ENCODE measurements at places on chromosomes 3 and 15. TPM values are rescaled to one million over a fixed set of nuclear protein-coding genes. Genes with fewer than 3 reads are reported as not detected.

GRCh38 chr3:37540786-37541185 is 320.9 kb upstream of the CTDSPL start:
- DNase-seq: no peak

- DNase-seq: no peak
These were observed 10.9 kb upstream of the RTP1 start for GRCh38 chr3:187186375-187186774.

- no peak for DNase-seq
These were observed 629.1 kb downstream of the MECOM start for GRCh38 chr3:169034401-169034800.

DNA sequence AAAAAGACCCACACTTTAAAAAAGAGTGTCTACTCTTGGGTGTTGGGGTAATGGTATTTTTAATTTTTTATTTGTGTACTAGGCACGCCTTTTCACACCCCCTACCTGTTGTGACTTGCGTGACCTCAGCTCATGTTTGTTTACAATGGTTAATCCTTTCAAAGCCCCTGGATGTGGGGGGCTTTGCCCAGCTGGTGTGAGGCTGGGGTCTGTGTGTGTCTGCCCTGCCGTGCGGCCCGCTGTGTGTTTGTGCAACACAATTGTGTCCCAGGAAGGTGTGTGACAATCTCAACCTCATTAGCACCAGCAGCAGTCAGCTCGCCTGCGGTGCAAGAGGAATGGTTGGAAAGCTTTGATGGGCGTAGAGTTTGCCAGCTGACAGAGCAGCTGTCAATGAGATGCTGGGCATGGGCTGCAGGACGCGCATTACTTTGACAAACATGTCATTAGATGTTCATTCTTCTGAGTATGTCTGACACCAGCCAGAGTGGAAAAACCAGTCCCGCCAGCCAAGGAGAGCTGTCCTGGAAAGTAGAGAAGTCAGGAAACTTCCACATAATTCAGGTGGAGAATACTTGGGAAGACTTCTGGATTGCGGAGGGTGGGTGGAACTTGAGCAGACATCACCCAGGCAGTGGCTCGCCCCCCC is 9.6 kb downstream of the LRRK1 start:
- no peak for DNase-seq

DNA sequence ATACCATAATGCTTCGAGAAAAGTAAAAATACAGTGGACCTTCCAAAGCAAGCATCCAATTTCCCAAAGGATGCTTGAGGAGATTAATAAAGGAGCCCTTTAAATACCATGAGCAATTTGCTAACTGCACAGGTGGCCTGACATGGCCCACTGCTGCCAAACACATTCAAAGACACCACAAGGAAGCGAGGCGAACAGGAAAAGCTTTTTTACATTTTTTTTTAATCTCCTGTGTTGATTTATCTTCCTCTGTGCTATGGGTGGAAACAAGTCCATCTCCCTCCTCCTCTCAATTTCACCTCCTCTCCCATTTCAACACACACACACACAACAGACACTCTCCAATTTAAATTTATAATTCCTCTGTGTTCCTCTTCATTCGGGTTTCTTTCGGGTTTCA is 243.4 kb downstream of the IGSF11 start:
- no peak for DNase-seq

- no peak for DNase-seq
These were observed 26.2 kb downstream of the LARP6 start for GRCh38 chr15:70827721-70828120.

- DNase-seq: no peak
These were observed 3.8 kb upstream of the GABRR3 start for GRCh38 chr3:98038876-98039275.

DNA sequence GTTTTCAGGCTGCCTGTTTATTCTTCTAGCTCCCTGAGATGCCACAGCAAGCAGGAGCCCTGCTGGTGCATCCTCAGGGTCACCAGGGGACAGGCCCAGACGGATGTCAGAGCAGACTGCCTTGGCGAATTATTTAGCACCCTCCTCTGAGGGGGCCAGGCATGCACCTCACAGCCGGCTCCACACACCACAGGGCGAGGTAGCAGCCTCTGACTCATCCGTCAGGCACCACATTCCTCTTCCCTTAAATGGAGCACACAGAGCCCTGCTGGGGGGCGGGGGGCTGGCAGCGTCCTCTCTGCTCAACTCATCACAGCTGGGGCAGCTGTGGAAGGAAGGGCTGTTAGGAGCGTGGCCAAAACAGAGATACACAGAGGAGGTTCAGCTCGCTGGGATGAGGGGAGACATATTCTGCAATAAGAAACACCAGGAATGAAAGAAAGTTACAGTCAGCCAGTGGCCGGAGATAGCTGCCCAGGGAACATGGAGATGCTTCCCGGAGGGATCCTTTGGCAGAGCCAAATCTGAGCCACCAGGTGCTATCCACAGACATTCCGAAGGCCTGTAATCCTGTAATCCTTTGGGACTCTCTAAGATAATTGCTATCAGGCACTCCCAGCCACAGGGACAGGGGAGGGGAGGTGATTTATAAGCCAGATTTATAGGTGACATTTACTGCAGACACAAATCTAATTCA is 13.9 kb upstream of the PRICKLE2 start:
- peak; percentile 91 for DNase-seq

GRCh38 chr3:13513913-13514517 is 33.9 kb downstream of the HDAC11 start:
- DNase-seq: no peak

DNA sequence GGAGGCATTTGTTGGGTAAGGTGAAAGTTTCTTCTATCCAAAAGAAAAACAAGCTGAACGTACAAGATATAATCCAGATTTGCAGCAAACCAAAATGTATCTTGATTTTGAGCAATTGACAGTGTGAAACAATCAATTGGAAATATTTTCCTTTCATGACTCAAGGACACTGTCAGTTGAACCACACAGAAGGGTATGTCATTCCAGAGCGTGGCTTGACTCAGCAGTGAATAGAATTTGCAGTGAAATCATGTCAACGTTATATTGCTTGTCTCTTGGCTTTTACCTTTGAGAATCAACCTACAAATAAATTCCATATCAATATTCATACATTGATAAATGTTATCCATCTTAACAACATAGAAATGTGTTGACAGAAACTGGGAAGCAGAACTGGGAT is 78.2 kb downstream of the TM2D3 start:
- no peak for DNase-seq

DNA sequence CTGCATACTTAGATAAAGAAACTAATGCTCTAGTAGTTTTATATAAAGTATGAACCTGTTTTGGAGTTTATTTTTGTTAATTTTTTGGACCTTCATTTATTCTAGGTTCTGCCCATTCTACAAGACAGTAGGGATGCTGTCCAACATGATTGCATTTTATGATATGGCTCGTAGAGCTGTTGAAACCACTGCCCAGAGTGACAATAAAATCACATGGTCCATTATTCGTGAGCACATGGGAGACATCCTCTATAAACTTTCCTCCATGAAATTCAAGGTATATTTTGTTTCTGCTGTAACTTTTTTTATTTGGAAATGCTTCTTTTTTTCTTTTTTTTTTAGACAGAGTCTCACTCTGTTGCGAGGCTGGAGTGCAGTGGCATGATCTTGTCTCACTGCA is 33.3 kb upstream of the GRAMD1C start:
- DNase-seq: no peak

DNA sequence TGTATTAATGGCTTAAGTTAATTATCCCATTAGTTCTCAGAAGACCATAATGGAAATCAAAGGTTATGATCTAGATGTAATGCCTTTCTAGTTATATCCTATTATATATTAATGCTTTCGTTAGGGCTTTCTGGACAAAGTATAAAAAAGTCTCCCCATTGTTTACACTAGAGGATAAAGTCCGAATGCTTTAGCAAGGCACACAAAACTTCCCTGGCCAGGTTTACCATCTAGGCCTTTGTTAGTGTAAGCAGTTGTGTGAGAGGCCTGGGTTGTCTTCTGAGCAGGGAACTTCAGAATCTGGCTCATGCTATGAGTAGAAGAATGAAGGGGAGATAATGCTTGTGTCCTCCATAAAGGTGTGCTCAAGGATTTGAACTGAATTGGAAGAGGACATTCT is 106.3 kb upstream of the MEIS2 start:
- no peak for DNase-seq

- no peak for DNase-seq
These were observed 246.5 kb downstream of the ULK4 start for GRCh38 chr3:41715376-41715775.

DNA sequence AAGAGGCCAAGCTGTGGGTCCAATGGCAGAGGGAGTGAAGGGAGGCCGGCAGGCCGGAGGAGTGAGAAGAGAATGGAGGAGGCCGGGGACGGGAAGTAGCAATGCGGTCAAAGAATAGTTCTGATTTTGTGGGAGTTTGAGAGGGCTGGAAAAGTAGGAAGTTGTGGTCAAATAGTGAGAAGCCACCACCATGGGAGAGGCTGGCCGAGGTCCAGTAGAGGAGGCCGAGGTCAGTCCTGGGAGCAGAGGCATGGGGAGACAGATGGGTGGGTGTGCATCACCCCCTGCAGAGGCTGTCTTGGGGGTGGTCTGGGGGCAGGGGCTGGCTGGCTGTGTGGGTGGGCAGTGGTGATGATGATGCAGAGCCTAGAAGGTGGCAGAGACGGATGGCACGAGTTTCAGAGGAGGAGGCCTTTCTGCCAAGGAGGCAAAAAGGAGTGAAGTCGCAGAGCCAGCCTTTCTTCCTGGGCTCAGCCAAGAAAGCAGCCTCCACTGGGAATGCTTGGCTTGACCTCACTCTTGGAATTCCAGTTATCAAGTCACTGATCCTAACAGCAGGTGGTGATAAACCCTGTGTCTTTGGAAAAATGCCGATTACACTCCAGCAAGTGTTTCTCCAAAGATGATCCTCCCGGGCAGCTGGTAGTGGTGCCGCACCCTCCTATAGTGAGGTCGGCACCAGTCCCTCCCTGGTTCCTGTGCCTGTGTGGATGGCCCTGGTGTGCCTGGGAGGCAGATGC is 57.3 kb downstream of the ARNT2 start:
- DNase-seq: no peak

DNA sequence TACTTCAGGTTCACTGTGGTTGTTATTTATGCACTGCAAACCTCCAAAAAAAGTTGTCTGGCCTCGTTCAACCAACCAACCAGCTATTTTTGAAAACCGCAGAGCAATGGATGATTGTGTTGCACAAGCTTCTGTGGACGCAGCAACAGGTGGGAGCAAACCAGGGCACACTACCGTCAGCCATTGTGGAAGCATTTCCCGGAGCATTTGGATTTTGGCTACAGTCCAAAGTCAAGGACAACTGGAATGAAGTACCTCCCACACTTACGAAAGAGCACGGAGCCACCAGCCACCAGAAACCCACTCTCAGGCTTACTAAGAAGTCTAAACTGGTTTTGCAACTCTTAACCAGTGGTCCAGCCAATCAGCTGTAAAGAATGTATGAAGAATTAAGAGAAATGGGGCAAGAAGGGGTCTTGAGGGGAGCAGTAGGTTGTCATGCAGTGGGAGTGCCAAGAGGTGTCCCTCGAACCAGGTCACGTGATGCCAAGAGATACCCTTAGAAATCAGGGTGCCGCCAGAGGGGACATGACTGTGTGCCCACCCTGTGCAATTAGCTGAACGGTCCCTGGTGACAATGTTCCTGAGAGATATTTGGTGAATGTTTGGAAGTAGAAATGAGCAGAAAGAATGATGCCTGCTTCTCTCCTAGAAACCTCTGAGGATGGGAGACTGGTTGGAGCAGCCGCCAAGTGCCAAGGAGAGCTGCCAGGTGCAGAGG is 68.9 kb upstream of the PCSK6 start:
- no peak for DNase-seq

GRCh38 chr3:183524476-183524875 is 31.0 kb downstream of the KLHL6 start:
- no peak for DNase-seq

DNA sequence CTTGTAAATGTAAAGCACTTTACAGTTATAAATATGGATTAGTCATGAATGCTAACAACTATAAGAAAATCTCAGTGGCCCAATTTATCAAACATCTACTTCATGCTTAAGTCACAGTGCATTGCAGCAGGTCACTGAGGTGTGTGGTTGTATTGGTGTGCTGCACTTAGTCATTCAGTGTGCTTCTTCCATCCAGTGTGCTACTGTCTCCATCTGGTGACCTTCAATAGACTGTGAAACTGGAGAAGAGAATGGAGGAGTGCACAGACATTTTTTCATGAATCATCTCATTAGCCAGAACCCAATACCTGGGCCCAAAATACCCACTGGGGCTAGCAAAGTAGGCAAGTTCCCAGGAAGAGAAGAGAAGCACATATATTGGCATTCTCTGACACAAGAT is 199.6 kb downstream of the SHOX2 start:
- no peak for DNase-seq

- no peak for DNase-seq
These were observed 45.7 kb downstream of the PRR23E start for GRCh38 chr3:127238602-127239001.

KIAA1143 gene
- polyA plus RNA-seq: 44.6 TPM

STRA6 gene
- 0.47 TPM for polyA plus RNA-seq

FAM162A gene
- 91.3 TPM for polyA plus RNA-seq

PCCB gene
- polyA plus RNA-seq: 107 TPM

REC114 gene
- 0.51 TPM for polyA plus RNA-seq

PDE12 gene
- 7.3 TPM for polyA plus RNA-seq

GRAMD2A gene
- polyA plus RNA-seq: 0.45 TPM

GUCA1C gene
- 1.8 TPM for polyA plus RNA-seq
